NCI-H187 (cell line): ENCODE measurements at places on chromosomes 7 and 10.
A peak's percentile ranks its signal among the peaks of the same experiment; 100 is the strongest.

DNA sequence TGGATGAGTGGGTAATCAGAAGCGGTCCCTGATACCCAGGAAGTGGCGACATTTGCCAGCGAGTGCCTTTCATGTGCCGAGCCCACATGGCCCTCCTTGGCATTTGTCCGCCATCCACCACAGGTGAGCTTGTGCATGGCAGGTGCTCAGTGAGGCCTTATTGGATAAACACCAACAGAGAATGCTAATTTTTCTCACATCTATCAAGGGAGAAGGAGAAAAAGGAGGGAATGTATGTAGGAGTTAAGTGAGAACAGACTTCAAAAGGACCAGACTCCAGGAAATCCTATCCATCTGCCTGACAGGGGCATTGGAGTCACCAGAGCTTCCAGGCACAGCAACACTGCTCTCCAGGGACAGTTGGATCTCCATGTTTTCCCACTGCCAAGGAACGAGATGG is 143.5 kb upstream of the ZMIZ1 start:
- DNase-seq, result no peak

GRCh38 chr7:139043823-139044812 is 8.3 kb upstream of the ZC3HAV1L start:
- no peak for DNase-seq

DNA sequence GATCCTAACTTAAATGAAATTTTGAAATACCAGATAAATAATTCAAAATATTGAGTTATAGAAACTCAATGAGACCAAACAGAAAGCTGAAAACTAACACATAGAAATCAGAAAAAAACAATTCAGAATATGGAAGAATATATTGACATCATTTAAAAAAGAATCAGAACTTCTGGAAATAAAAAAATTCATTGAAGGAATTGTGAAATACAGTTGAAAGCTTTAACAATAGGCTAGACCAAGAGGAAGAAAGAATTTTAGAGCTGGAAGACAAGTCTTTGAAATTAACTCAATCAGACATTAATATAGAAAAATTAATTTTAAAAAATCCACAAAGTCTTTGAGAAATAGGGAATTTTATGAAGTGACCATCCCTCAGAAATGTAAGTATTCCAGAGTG is 36.8 kb upstream of the AKR1C1 start:
- no peak for DNase-seq

DNA sequence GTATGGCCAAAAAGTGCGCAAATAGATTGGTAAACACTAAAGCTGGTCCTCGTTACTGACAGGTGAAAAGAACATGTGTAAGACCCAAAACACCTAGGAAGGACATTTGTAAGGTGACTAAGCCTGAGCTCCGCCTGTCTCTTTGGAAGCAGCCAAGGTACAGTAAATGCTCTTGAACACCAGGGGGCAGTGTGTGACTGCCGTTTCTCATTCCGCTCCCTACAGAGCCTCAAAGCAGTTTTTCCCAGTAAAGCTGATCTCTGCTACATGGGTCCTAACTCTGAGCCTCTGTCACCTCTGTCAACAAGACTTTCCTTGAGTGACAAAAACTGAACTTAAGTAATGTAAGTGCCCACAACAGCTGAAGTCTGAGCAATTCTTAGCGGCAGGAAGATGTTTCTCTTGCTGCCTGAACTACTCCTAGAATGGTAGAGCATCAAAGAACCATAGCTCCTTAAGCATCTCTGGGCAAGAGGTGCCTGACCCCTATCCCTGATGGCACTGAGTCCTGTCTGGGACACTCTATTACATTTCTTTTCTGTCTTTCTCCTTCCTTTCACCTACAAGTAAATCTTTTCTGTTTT is 238.0 kb upstream of the INHBA start:
- peak; percentile 4 for DNase-seq

- no peak for DNase-seq
Measured at GRCh38 chr7:105791926-105792325, 84.5 kb downstream of the ATXN7L1 start.

GRCh38 chr10:109037978-109038377 is 885.3 kb downstream of the XPNPEP1 start:
- DNase-seq, result no peak

- no peak for DNase-seq
Measured at GRCh38 chr7:82506702-82507101, 63.1 kb upstream of the CACNA2D1 start.

- DNase-seq, result no peak
Measured at GRCh38 chr7:86914551-86914950, 144.9 kb downstream of the ELAPOR2 start.

DNA sequence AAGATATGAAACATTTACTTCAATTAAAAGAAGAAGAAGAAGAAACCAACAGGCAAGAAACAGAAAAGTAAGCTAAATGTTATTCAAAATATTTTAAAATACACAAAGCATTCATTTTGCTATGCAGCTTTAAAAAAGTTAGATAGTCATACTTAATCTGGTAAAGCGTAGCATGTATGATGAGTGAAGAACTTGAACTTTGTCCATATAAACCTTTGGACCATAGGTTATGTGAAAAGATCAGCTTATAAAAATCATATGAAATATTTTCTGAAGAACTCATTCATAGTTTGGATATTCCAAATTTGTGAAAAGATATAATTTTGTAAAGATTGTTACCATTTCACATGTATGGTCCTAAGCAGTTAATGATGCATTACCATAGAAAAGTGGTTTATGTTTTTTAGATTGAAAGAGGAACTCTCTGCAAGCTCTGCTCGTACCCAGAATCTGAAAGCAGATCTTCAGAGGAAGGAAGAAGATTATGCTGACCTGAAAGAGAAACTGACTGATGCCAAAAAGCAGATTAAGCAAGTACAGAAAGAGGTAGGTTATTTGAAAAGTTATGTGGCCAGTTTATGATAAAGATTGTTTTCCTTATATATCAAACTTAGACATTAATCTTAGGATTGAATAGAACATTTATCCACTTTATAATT is 37.3 kb downstream of the KIF20B start:
- DNase-seq, result no peak

DNA sequence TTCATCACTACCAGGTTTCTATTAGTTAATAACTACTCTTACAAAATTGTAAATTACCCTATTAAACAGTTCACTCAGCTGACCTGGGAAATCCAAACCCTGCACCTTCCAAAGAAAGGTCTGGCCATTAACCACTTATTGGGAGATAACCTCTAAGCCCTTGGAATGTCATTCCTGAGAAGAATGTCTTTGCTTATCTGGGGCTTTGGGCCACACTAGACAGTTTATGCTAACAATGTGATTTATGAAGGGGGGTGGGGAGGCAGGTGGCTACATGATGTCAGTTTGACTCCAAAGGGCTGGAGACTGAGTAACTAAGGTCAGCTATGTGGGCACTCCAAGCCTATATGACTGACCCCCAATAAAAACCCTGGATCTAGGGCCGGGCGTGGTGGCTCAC is 50.7 kb downstream of the AKR1D1 start:
- DNase-seq, result no peak
